ENCODE measurements at places on chromosomes 5 and 9.

DNA sequence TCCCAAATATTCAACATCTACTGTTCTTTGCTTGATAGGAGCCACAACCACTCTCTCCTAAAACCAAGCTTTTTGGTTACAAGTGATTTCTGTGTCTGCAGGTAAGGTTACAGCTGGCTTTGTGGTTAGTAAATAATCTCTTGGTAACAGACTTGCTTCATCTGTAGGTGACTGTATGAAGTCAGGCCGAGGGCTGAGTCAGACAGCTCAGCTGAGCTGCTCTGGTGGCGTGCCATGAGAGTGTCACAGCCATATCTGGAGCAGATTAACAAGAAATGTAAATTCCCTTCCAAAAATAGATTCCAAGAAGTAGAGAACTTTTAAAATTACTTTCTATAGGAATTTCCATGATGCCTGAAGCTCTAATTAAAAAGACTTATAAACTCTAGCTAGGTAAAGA is 23.7 kb upstream of the TAS2R1 start:
- no peak for DNase-seq

GRCh38 chr9:114452219-114453165 is 52.8 kb downstream of the WHRN start:
- no peak for DNase-seq

DNA sequence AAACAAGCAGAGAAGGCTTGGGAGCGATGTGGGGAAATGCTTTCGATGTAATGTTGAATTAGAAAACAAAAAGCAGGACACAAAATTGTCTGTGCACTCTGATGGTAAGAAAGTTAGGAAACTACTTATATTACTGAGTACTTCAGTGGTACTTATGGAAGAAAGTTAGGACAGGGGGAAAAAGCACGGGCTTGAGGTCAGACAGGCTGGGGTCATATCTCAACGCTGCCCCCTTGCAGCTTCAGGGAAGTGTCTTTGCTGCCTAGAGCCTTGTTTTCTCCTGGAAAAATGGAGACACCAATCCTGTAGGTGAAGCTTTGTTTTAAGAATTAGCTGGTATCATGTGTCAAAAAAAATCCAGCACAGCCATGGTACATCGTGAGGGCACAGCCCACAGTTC is 23.0 kb downstream of the NEURL1B start:
- DNase-seq, result no peak

DNA sequence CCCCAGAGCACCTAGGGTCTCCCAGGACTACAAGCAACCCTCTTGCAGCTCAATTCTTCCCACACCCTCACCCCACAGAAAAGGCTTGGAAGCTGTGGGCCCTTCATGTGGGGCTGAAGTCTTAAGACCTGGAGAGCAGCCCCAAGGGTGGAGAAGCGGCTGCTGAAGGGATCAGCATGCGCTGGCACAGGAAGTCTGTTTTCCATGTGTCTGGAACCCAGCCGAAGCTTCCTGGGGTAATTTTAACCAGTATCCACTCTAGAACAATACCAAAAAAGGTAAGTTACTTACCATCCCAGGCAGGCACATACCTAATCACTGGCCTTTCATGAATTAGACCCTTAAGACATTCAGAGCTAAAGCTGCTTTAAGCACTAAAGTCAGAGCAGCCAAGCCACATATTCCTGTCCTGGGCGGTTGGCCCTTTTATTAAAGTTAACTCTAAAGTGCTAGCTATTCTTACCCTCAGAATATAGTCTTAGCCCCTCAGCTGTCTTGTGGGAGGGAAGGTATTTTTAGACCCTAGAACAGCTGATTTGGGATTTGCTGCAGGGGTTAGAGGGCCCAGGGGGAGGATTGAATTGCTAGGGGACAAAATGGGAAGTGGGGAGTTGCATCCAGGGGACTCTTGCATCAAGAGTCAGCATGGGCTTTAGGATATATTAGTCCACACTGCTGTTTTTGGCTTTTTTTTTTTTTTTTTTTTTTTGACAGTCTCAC is 6.9 kb downstream of the IL17B start:
- no peak for DNase-seq

DNA sequence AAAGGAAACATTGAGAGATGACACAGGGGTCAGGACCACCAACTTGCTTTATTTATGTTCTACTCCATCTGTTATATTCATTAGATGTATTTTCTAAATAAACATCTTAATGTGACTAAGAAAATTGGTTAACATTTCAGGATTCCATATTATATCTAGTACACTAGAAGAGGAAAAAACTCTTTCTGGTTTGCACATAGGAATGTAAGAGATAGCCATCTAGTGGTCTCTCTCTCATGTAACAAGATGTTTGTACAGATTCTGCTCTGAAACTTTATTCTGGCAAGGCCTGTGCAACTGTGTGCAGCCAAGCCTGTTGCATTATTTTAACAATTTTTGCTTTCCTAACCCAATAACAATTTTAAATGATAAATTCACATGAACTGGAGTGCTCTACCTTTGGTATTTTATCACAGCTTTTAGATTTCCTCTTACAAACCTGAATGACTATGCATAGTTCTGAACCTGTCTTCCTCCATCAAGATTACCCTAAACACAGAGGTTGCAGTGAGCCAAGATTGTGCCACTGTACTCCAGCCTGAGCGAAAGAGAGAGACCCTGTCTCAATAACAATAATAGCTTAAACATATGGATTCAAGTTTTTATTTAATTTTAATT is 148.2 kb downstream of the GIN1 start:
- DNase-seq, result no peak

DNA sequence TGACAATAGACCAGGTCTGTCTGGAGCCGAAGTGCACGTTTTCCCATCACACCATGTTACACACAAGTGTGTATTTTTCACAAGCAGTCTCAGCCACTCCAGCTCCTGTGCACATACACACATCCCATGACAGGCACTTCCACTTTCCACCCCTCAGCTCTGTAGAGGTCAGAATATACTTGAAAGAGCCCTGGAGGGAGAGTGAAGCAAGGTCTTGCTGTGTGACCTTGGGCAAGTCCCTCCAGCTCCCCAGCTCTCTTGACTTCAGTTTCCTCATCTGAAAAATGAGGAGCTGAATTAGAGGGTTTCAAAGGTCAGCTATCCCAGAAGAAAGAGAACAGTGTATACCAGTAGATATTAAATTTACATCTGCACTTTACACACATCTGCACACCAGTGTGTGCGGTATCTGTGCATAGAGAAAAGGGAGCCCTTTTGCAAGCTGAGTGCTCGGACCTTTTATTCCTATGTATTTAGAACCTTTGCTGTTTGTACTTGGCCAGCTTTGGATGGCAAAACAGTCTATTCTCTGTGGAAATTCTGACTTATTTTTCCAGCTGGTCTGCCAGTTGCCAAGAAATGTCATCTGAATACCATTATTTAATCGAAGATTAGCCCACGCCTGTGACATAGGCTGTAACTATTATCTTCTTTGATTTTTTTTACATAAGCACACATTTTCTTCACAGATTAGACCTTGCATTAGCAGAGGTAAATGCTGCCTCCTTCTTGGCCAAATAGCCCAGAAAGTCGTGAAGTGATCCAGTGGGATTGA is 528.0 kb downstream of the BNC2 start:
- DNase-seq, result no peak

GRCh38 chr5:143733665-143734455 is 78.1 kb upstream of the HMHB1 start:
- DNase-seq, result no peak

- no peak for DNase-seq
These were observed 48.6 kb downstream of the FOXI1 start for GRCh38 chr5:170154297-170154696.

GRCh38 chr5:139177809-139178588 is 20.2 kb downstream of the SIL1 start:
- DNase-seq, result no peak

DNA sequence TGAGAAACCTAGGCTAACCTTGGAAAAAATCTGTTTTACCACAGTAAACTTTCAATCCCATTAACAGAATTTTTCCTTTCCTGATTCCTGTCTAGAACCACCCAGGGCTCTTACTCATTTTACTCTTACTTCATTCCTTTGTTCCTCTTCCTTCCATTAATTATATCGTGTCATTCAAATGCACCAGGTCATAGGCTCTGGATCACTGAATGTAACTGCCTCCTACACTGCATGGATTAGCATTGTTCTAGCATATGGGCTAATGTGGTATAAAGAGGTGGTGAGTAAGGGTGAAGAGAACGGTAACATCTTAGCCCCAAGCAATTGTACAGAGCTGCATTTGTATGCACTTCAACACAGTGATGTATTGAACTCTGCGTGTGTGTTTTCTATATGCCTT is 49.5 kb upstream of the SPINK5 start:
- no peak for DNase-seq

GRCh38 chr5:142617416-142618129 is 68.3 kb downstream of the FGF1 start:
- no peak for DNase-seq

GRCh38 chr5:24539613-24540012 is 105.2 kb downstream of the CDH10 start:
- no peak for DNase-seq

- DNase-seq, result no peak
These were observed 398.4 kb upstream of the IRX2 start for GRCh38 chr5:3149899-3150298.
